ENCODE measurements at places on chromosomes 4 and X.
A peak's percentile ranks its signal among the peaks of the same experiment; 100 is the strongest.

GRCh38 chrX:24741330-24741729 lies 47.6 kb downstream of the POLA1 start:
- no peak for DNase-seq

- peak; percentile 28 for DNase-seq
These were observed 59.2 kb upstream of the PARM1 start for GRCh38 chr4:74873545-74874301.

DNA sequence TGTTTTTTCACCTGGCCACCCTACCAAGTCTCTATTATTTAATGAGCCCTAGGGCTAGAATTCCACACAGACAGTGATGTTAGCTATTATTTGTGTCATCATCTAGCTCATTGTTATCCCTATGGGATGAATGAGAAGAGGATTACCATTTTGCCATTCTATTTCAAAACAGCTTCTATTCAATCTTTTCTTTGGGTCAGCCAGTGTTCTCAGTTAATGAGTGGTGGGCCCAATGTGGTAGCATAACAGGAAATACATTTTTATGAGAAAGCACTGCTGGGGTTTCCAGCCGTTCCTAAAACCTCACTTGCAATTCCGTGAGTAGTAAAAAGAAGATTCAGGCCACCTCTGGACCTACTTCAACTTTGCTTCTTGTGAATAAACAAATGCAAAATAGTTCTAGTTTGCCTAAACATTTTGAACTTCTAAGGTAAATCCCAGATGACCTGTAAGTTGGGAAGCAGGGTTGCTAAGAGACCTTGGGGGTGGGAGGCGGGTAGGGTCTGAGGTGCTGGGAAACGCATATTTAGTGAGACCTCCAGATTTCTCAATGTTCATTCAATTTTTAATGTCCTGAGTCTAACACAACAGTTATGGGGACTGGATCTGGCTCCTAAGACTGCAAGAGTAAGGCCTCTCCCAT lies 24.8 kb upstream of the CYP2U1 start:
- DNase-seq: no peak

DNA sequence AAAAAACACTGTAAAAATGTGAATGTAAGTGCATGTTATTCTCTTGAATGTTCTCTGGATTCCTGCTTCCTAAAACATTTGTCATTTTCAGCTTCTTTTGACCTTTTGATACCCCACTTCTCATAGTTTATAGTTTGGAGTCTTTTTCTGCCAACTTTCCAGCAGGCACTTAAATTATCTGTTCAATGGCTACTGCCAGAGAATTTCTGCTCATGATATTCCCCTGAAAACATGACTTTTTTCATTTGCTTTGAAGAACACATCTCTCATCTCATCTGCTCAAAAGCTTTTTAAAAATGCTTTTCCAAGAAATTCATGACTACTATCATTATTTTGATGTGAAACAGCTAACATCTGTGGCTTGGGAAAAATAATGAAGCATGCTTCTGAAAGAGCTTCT lies 269.7 kb upstream of the PCDH7 start:
- peak; percentile 14 for DNase-seq

- no peak for DNase-seq
These were observed 8.6 kb upstream of the INTU start for GRCh38 chr4:127624173-127624572.

DNA sequence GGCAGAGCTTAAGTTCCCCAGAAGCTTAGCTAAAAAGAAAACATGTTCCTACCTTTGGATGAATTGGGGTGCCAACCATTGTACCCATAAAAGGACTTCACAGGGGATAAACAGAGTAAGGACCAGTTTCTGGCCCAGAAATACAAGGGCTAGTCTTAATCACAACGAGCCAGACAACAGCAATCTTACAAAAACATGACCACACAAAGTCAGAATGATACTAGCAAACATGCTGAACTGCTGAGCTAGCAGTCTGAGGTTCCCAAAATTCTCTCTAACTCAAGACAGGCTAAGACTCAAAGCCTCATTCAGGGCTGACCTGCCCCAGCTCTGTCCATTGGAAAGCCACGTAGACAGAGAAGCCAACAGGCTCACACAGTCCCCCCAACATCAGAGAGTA lies 40.3 kb downstream of the ATP11C start:
- no peak for DNase-seq

GRCh38 chr4:87185146-87185870 lies 35.1 kb downstream of the KLHL8 start:
- DNase-seq: no peak

DNA sequence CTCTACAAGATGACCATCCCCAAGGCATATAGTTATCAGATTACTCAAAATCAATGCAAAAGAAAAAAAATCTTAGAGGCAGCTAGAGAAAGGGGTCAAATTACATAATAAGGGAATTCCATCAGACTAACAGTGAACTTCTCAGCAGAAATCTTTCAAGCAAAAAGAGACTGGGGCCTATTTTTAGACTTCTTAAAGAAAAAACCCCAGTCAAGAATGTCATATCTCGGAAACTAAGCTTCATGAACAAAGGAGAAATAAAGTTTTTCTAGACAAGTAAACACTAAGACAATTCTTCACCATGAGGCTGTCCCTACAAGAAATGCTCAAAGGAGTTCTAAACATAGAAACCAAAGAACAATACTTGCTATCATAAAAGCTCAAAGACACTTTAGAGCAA lies 51.7 kb downstream of the RAB28 start:
- no peak for DNase-seq

- no peak for DNase-seq
These were observed 53.4 kb downstream of the HMX1 start for GRCh38 chr4:8818063-8818881.

DNA sequence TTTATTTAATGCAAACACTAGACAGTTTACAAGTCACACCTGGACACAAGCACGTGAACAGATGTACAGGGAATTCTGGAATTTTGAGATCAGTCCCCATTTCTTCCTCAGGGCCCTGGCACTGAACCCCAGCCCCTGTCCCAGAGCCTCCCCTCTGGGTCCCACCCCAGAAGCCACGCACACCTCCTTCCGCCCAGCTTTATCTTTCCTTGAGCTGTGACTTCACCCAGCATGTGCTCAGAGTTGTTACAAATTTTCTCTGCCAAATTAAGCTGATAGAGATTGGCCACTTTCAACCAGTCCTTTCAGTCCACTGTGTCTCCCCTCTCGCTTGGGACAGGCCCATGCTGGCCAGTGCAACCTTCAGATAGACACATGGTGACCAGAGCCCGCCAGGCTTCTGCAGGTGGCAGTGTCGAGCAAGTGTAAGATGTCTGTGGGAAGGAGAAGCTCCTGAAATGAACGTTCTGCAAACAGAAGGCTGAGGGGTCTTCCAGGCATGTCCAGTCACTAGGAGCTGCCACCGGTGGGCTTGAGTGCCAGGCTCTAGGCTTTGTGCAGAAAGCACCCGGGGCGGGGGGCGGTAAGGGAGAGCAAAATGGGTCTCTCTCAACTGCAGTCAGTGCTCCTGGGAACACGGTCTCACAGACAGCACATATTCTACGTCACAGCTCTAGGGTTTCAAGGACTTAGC lies 73.3 kb downstream of the MTMR1 start:
- DNase-seq: no peak

DNA sequence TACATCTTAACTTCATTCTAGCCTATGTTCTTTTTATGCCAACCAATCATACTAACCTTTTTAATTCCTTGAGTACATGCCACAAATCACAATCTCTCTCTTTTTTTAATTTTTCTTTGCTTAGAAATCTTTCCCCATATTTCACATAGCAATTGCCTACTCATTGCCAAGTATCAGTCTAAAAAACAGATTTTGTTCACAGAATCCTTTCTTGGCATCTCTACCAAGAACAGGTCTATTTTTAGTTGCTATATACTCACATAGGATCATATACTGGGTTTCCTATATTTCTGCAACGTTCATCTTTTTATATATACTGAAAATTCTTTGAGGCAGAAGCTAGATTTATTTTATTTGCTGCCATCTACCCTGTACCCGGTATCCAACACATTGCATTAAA lies 292.1 kb downstream of the GASK1B start:
- no peak for DNase-seq

Measured in amniotic epithelial cell (primary cell).